ENCODE measurements at places on chromosomes 3 and 15.
A peak's percentile ranks its signal among the peaks of the same experiment; 100 is the strongest.

DNA sequence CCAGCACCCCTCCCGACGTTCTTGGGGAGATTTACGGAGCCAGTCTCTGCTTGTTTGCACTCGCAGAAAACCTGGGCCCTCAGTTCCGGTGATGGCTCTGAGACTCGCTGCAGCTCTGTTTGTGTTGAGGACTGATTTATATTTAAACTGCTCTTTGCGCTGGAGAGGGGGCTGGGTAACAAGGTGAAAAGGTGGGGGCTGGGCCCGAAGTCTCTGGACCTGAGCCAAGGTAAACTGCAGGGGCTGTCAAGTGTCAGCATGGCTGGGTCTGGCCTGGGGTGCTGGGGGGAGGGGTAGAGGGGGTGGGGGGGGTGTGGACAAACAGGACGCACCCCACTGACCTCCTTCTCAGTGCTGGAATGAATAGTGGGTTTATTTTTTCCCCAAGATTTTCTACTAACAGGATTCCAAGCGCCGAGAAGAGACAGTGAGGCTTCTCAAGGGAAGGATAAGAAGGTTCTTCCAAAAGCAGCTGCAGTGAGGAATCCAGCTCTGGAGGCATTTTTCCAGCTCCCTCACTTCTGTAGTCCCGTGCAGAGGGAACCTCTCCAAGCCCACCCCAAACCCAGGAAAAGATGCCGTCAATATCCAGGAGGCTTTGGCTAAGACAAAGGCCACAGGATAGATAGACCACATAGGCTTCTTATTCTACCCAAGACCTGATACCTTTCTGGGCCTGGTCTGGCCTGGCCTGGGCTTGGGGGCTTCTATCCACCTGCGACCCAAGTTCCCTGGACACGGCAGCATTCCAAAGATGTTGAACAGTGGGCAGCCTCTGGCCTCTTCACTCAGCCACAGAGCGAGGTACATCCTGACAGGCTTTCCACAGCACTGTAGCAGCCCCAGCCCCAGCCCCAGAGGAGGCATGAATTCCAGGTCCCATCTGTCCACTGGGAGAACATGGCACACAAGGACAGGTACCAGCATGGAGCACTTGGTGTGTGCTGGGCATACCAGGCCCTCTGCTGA lies 938 bp upstream of the SLCO2A1 start:
- DNase-seq = no peak

DNA sequence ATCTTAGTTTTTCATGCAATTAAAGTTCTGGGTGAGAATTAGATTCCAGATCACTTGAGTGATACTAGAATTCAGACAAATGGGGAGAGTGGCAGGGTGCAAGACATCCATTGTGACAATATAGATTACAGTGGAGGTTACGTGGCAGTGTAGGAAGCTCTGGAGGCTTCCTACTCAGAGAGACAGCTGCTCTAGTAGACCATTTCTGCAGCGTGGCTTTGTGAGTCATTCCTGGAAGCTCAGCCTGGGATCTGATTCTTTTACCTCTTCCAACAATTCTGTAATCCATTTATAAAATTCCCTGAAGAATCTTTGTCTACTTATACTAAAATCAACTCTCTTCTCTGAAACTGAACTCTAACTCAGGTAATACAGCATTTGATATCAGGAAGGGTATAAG lies 90.4 kb upstream of the ASB14 start:
- peak; percentile 6 for DNase-seq

GRCh38 chr3:117746066-117746465 lies 1036.5 kb downstream of the TUSC7 start:
- DNase-seq = no peak

- no peak for DNase-seq
These were observed 54.4 kb downstream of the C3orf80 start for GRCh38 chr3:160279657-160280056.

DNA sequence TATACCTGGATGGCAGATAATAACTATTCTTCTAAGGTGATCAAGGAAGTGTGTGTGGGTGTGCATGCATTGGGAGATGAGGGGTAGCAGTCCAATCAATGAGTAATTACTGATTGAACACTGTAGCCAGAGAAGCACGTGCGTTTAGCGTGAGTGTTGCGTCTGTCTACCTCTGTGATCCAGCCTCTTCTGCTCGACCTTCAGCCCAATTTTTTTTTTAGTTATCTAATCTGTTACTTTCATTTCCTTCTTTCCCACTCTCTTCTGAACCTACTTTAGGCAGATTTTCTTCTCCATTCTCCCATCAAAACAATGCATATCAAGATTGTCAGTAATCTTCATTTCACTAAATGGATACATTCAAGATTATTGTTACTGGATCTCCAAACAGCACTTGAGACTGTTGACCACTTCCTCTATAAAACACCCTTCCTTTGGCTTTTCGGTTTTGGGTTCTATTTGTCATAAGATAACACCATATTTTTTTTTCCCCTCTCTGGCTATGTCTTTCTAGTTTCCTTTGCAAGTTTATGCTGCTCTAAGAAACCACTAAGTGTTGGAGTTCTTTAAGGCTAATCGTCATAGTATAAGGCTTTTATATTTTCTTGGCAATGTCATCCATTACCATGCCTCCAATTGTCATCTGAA lies 41.0 kb downstream of the MCTP2 start:
- no peak for DNase-seq
